ENCODE measurements at places on chromosomes 6 and 20. TPM values are rescaled to one million over a fixed set of nuclear protein-coding genes. Genes with fewer than 3 reads are reported as not detected.

DNA sequence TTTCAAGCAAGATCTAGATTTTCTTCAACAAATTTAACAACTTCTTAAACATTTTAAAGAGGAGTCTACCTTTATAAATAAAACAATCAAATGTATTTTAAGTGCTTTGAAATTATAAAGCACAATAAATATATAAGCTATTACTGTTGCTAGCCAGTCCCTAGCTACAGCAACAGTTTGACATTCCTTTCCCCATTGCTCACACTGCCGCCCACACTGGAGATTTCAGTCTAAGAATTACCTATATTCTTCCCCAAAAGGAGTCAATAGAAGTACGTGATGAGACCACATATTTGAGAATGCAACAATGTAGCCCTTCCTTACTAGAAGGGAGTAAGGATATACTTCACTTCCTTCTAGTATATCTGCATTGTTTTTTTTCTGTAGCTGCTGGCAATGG lies 65.3 kb upstream of the RNF146 start:
- peaks cover 4% of the 10 kb centered on the region for H3K4me1 ChIP-seq
- no peak for DNase-seq
- H3K27me3 ChIP-seq = no peaks in the 10 kb centered on the region
- no peak overlapping the region for H3K4me3 ChIP-seq
- no peaks in the 10 kb centered on the region for H3K36me3 ChIP-seq

DNA sequence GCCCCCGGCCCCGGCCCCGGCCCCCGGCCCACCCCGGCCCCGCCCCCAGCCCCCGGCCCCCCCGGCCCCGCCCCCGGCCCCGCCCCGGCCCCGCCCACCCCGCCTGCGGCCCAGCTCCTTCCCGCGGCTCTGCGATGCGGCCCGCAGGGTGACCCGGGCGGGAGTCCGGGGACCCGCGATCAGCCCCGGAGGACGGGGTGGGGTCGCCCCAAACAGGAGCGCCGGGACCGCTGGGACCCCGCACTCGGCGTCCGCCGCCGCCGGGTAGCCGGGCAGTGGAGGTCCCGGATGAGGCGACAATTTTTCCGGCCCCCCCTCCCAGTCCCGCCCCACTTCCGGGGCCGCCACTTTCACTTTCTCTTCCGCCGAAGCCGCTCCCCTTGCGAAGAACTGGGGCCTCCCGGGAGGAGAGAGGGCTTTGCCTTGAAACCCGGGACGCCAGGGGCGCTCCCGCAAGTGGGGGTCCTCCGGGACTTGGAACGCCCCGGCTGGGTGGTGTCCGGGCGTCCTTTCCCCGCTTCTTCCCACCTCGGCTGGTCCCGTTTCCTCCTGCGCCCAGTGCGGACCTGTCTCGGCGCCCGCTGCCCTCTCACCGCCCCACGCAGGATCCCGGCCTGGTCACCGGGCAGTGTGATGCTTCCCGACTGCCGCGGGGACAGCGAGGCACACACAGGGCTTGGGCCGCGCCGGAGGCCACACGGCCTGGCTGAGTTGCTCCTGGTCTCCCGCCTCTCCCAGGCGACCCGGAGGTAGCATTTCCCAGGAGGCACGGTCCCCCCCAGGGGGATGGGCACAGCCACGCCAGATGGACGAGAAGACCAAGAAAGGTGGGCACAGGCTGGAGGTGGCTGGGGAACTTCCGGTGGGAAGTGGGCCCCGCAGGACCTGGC lies at the start of gene RBCK1:
TSS of gene RBCK1 (plus strand) at position 347 of the 890 bp plus-strand sequence. CDS start at position 806, 459 bp downstream.
- peak within 1 kb of the TSS; percentile 86 for H3K27ac ChIP-seq
- peaks cover 15% of the 10 kb centered on the region for H3K36me3 ChIP-seq
- DNase-seq = peak; percentile 44
- no peaks in the 10 kb centered on the region for H3K27me3 ChIP-seq
- peaks cover 9% of the 10 kb centered on the region for H3K4me1 ChIP-seq

DNA sequence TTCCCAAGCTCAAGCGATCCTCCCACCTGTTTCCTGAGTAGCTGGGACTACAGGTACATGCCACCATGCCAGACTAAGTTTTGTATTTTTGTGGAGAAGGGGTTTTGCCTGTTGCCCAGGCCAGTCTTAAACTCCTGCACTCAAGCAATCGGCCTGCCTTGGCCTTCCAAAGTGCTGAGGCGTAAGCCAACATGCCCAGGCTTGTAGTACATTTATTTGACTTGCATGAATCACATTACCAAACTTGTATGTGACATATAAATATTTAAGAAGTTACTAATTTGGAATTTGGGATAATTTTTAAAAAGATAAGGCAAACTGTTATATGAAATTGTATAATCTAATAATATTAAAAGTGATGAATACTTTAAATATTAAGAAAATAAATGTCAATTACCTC lies 157.6 kb downstream of the MCHR2 start:
- no peak overlapping the region for H3K4me3 ChIP-seq
- no peaks in the 10 kb centered on the region for H3K36me3 ChIP-seq
- no peaks in the 10 kb centered on the region for H3K27me3 ChIP-seq
- no peak for DNase-seq
- H3K27ac ChIP-seq = no peak overlapping the region
- peaks cover 2% of the 10 kb centered on the region for H3K4me1 ChIP-seq

DNA sequence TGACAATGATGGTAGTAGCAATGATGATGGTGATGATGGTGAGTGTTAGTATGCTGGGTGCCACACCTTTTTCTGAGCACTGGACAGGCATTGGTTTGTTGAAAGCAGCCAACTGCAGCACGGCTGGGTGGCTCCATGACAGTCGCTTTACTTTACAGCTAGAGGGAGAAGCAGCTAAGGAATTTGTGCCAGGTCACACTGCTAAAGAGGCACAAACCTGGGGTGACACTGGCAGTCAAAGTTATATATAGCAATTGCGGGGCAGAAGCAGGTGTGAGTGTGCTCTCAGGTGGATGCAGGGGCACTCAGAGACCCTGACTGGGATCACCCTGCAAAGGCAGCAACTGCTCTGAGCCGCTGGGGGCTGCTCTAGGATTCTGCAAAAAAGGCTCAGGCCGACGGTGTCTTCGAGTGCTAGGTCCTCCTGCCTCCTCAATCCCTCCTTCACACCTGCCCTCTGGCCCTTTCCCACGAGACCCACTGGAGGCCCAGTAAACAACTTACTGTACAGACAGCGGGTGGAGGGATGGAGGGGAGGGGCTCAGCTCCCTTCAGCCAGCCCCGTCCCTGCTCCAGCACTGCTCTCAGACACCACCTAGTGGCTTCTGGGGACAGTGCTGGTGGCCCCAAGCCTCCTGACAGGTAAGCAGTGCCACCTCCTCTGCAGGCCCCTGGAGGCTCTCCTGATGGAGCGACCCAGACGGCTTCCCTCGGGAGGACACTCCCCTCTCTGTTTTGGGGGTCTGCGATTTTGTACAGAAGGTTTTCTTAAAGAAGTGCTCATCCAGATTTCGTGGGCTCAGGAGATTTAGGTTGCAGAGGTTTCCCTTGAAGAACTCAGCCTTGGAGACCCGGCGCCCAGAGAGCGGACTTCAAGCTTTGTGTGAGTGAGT lies 4.4 kb upstream of the RPS21 start:
- peak; percentile 61 for DNase-seq
- peaks cover 9% of the 10 kb centered on the region for H3K36me3 ChIP-seq
- no peaks in the 10 kb centered on the region for H3K27me3 ChIP-seq
- H3K4me3 ChIP-seq = no peak overlapping the region
- peak overlapping the region; percentile 20 for H3K27ac ChIP-seq

- DNase-seq = no peak
- H3K27ac ChIP-seq = no peak overlapping the region
- no peaks in the 10 kb centered on the region for H3K27me3 ChIP-seq
- no peaks in the 10 kb centered on the region for H3K36me3 ChIP-seq
- no peak overlapping the region for H3K4me3 ChIP-seq
These were observed 7.1 kb downstream of the GJA1 start for GRCh38 chr6:121442576-121442975.

- H3K4me1 ChIP-seq = peaks cover 33% of the 10 kb centered on the region
- H3K27me3 ChIP-seq = no peaks in the 10 kb centered on the region
- no peak for DNase-seq
- no peaks in the 10 kb centered on the region for H3K36me3 ChIP-seq
- no peak overlapping the region for H3K27ac ChIP-seq
These were observed 437.2 kb downstream of the BCKDHB start for GRCh38 chr6:80543598-80544222.

ANKEF1 gene
- total RNA-seq = 15.8 TPM

GRCh38 chr6:3013486-3013885 lies 13.8 kb downstream of the NQO2 start:
- H3K27ac ChIP-seq = peak overlapping the region; percentile 7
- peaks cover 27% of the 10 kb centered on the region for H3K36me3 ChIP-seq
- no peaks in the 10 kb centered on the region for H3K4me1 ChIP-seq
- H3K27me3 ChIP-seq = no peaks in the 10 kb centered on the region

LRRC73 gene
- 1.2 TPM for total RNA-seq

GRCh38 chr20:43748274-43748673 lies 21.5 kb upstream of the GTSF1L start:
- no peaks in the 10 kb centered on the region for H3K36me3 ChIP-seq
- H3K4me1 ChIP-seq = peaks cover 2% of the 10 kb centered on the region
- DNase-seq = no peak
- H3K4me3 ChIP-seq = no peak overlapping the region
- no peak overlapping the region for H3K27ac ChIP-seq

DNA sequence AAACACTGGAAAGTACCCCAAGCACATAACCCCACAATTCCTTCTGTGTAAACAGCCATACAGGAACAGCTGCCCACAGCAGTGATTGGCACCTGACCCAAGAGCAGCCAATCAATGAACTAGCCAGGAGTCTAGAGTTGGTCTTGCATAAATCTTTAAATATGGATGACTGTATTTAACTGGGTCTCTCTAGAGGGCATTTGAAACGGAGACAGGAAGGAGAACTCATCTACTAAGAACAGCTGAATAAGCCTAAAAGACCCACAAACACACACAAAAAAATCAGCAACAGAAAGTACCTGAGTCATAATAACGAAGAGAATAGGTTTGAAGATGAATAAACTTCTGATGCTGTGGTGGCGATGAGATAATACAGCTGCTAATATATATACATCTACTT lies 49.0 kb upstream of the ASF1A start:
- H3K27ac ChIP-seq = no peak overlapping the region
- H3K4me1 ChIP-seq = no peaks in the 10 kb centered on the region
- H3K27me3 ChIP-seq = no peaks in the 10 kb centered on the region
- H3K36me3 ChIP-seq = no peaks in the 10 kb centered on the region

HRH3 gene
- total RNA-seq = not detected

GRCh38 chr20:57735831-57736737 lies 26.3 kb upstream of the PMEPA1 start:
- DNase-seq = no peak
- H3K4me3 ChIP-seq = no peak overlapping the region
- peaks cover 45% of the 10 kb centered on the region for H3K27me3 ChIP-seq
- H3K4me1 ChIP-seq = no peaks in the 10 kb centered on the region

GRCh38 chr6:111738631-111739030 lies 133.0 kb upstream of the TRAF3IP2 start:
- H3K4me1 ChIP-seq = no peaks in the 10 kb centered on the region
- H3K27ac ChIP-seq = no peak overlapping the region
- no peaks in the 10 kb centered on the region for H3K27me3 ChIP-seq
- H3K36me3 ChIP-seq = no peaks in the 10 kb centered on the region
- H3K4me3 ChIP-seq = no peak overlapping the region

MCCD1 gene
- total RNA-seq = not detected

AVP gene
- not detected for total RNA-seq

DNA sequence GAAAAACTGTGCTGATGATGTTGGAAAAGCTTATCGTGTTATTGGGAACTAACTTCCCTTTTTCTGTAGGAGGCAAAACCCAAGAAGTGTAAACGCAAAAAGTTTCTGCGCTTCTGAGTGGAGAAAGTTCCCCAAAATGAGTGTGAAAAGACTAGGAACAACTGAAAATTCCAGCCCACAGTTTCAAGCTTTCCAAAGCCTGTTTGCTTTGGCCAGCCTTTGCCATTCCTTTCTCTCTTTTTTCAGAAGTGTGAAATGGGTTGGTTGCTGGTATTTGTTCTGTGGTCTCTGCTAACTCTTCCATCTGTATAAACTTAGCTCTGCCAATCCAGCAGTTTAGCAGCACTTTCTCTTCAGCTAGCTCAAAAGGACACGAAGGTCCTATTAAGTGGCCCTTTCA lies 491.3 kb downstream of the MAFB start:
- no peaks in the 10 kb centered on the region for H3K36me3 ChIP-seq
- H3K27ac ChIP-seq = no peak overlapping the region
- no peaks in the 10 kb centered on the region for H3K27me3 ChIP-seq
- no peak for DNase-seq
- no peak overlapping the region for H3K4me3 ChIP-seq

OGFRL1 gene
- 10.3 TPM for total RNA-seq

EPB41L2 gene
- 74.8 TPM for total RNA-seq

DNA sequence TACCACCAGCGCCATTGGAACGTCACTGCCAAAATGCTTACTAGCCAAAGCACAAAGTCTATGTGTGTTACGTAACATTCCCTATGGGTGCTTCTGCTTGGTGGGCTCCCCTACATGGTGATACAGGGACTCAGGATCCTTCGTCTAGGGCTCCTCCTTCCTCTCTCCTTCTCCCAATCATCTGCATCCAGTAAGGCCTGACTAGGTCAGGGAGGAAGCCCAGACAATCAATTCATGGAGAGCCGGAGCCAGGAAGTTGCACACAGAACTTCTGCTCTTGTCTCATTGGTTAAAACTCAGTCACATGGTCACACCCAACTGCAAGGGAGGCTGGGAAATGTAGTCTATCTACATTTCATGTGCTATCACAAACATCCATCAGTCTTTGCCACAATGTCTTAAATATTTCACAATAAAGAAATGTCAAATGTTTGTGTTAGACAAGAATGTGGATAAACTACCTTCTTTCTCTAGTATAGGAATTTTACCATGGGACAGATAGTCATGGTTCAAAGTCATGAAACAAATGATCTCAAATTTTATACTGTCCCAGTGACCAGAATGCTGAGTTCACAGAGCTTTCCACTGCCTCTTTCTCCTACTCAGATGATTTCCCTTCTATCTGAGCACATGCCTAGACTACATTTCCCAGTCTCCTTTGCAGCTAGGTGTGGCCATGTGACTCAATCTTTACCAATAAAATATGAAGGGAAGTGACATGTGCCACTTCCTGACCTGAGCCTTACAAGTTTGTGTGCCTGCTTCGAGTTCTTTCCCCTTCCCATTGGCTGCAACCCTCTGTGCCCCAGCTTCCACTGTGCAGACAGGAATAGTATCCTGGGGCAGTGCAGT lies 9.3 kb upstream of the KCNK15 start:
- no peaks in the 10 kb centered on the region for H3K36me3 ChIP-seq
- 0 out of 2 replicates have a peak overlapping the region, but pooled peaks have one; percentile 25 for H3K4me3 ChIP-seq

- H3K4me1 ChIP-seq = peaks cover 42% of the 10 kb centered on the region
- no peak overlapping the region for H3K4me3 ChIP-seq
- no peaks in the 10 kb centered on the region for H3K36me3 ChIP-seq
- no peaks in the 10 kb centered on the region for H3K27me3 ChIP-seq
- H3K27ac ChIP-seq = peak overlapping the region; percentile 35
These were observed 3.0 kb downstream of the TCEA2 start for GRCh38 chr20:64065974-64066343.

GRCh38 chr20:63448031-63448430 lies 24.4 kb downstream of the KCNQ2 start:
- DNase-seq = no peak
- H3K4me1 ChIP-seq = no peaks in the 10 kb centered on the region
- no peaks in the 10 kb centered on the region for H3K36me3 ChIP-seq
- H3K27ac ChIP-seq = no peak overlapping the region
- H3K4me3 ChIP-seq = no peak overlapping the region
